ENCODE measurements at places on chromosomes 13 and 19. TPM values are rescaled to one million over a fixed set of nuclear protein-coding genes. Genes with fewer than 3 reads are reported as not detected.
A peak's percentile ranks its signal among the peaks of the same experiment; 100 is the strongest.

The FCAR gene
- not detected for total RNA-seq

The PSPN gene
- 2.3 TPM for total RNA-seq

The GFY gene
- 0.88 TPM for total RNA-seq

The FREM2 gene
- total RNA-seq, result 0.54 TPM

The HIPK4 gene
- not detected for total RNA-seq

The ZNF44 gene
- total RNA-seq, result 15.2 TPM

The KBTBD7 gene
- total RNA-seq, result 7.2 TPM

DNA sequence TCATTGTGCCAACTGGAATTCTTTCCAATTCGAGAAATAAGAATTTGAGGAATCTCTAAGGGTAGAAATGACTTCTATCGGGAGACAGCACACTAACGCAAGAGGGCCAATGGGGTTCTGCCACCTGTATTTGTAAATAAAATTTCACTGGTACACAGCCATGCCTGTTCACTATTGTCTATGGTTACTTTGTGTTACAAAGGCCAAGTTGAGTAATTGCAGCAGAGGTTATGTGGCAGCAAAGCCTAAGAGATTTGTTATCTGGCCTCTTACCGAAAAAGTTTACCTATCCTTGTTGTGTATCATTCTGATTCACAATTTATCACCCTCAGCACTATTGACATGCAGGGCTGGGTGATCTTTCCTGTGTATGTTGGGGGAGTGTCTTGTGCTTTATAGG is 278.0 kb downstream of the KLF5 start:
- DNase-seq, result no peak

DNA sequence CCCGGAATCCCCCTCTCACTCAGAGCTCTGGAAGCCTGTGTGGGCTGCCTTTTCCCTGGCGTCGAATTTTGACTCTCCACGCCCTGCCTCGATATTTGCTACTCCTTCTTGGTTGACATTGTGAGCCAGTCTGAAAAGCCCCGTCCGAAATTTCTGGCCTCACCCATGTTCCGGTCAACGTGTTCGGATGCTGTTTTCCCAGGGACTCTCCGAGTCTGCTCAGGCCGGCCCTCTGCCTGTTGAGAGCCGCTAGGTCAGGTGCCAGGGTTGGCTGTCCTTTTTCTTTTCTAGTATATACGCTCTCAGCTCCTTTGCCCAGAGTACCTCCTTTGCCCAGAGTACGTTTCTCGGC is 6.8 kb upstream of the DGKH start:
- DNase-seq, result peak; percentile 63

- DNase-seq, result no peak
Observed at GRCh38 chr13:60441761-60442160, 44.7 kb downstream of the TDRD3 start.

- DNase-seq, result peak; percentile 38
Observed at GRCh38 chr19:55642153-55643002, 1.1 kb upstream of the ZNF581 start.

DNA sequence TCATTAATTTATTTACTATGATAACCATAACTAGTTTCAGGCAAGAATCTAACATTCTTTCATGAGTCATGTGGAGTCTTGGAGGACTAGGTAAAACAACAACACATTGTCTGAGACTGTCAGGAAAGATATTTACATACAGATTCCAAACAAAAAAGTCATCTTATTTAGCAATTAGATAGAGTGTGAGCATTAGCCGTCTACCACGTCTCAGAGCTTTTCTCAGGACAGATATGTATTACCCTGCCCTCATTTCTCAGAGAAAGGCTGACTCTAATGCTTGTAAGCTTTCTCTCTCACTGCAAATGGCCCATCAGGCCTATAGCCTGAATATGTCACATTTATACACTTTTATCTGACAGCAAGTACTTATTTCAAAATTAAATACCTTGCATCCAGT is 312.1 kb upstream of the PCDH20 start:
- DNase-seq, result no peak

- DNase-seq, result peak; percentile 27
Observed at GRCh38 chr19:1213391-1214286, 8.1 kb downstream of the STK11 start.

- no peak for DNase-seq
Observed at GRCh38 chr13:40079721-40080120, 424.3 kb downstream of the COG6 start.

GRCh38 chr13:68050761-68051160 is 820.6 kb upstream of the PCDH9 start:
- no peak for DNase-seq

DNA sequence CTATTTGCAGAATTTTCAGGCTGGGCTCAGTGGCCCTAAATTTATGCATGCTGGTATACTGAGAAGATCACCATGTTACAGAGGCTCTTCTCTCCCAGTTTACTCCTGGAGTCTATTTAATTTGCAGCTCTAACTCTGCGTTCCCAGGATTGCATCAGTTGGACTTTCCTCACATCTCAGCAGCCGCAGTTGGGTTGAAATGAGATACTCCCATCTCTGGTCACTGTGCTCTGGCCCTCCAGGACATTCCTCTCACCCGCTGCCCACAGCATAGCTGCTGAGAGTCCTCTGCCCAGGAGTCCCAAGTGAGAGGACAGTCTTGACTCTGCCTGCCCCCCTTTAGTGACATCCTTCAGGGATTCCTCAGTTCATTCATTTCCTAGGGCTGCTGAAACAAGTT is 150.9 kb downstream of the LACC1 start:
- no peak for DNase-seq

- no peak for DNase-seq
Observed at GRCh38 chr13:49502954-49503353, 7.2 kb downstream of the PHF11 start.

DNA sequence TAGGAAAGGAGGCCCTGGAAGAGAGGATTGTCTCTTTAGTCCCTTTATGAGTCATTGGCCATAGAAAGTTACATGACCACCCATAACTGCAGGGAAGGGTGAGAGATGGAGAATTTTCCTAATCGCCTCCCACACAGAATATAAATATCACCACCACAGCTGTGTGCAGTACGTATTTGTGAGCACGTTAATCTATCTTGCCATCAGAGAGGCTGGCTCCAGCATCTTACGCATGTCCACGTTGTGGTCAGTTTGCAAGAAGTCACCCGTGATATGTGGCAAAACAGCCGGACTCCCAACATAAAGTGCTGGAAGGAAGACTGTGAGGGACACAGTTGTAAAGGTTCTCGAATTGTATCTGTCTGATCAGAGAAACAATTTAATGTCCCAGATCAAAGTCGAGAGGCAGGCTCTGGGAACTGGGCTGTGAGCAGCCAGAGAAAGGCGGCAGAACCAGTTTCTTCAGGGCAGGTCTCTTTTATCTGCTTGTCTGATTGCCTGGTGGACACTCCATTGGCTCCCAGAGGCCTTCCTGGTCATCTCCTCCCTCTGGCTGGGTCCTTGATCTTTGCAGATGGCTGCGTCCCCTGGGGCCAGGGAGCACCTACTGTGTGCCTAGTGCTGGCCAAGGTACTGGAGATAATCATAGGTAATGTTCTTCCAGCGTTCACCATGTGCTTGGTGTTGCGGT is 74.9 kb downstream of the SIPA1L3 start:
- no peak for DNase-seq

- peak; percentile 21 for DNase-seq
Observed at GRCh38 chr19:23971598-23971997, 56.9 kb downstream of the ZNF726 start.

DNA sequence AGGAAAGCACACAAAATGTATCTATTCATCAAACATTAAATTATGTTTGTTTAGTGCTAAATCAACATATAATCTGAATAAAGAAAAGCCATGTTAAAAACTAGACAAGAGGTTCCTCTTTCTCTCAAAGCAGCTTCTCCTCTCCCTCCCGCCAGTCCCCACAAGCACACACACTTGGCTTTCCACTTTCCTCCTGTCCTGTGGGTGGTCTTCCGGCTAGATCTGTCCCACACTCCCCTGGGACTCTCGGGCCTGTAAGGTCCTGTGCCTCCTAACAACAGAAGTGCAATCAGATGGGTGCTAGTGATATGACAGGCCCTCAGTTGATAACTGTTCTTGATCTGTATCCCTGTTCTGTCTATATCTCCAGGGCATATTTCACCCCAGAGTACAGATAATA is 45.6 kb upstream of the RAP2A start:
- no peak for DNase-seq

DNA sequence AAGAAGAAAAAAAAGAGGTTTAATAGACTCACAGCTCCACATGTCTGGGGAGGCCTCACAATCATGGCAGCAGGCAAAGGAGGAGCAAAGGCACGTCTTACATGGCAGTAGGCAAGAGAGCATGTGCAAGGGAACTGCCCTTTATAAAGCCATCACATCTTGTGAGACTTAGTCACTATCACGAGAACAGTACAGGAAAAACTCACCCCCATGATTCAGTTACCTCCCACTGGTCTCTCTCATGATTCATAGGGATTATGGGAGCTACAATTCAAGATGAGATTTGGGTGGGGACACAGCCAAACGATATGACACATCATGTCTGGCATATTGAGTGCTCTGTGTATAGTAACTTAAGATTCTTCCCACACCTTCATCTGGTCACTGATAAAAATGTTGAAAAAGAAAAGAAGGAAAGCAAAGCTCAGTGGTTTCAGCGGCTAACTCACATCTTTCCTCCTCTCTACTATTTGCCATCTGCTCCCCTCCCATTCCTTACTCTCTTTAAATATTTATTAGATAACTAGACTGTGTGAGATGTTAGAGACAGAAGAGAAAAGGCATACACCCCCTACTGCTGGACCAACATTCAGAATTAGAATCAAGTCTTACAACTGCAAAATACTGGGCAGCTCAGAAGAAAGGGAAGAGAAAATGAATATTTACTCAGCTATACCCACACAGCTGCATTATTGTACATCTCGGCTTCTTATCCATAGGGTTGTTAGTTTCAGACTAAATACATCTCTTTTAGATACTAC is 60.1 kb upstream of the AKAP11 start:
- DNase-seq, result no peak

- DNase-seq, result no peak
Observed at GRCh38 chr13:109480011-109480955, 306.1 kb downstream of the IRS2 start.

- DNase-seq, result no peak
Observed at GRCh38 chr19:1560286-1560882, 7.7 kb downstream of the MEX3D start.

DNA sequence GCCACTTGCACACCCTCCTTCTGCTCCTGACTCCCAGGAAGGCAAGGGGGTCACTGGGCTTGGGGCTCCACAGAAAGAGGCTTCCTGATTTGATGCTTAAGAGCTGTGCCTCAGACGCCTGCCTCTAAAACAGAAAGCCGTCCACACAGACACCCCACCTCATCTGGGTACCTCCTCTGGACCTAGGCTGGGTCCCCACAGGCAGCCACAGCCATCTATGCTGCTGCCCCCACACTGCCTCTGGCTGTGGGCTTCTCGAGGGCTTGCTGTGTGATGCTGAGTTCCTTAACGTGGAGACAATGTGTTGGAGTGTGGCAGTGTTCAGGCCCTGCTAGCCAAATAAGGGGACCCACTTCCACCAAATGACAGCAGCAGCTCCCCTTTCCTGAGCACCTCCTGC is 8.5 kb upstream of the ZSCAN22 start:
- DNase-seq, result no peak

DNA sequence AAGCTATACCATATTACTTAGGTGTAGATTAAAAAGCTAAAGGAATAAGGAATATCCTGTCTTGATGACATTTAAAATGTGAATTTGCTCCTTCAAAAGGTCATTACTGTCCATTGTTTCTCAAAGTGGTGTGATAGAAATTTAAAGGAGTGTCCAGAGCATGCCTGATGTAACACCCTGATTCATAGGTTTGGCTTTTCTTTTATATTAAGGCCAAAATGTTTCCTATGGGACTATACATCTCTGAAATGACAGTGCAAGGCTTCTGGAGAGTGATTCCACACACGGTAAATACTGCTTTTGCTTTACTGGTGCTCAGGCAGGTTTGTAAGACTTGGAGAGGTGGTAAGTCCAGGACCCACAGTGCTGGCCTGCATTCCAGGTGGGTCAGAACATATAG is 289.9 kb downstream of the RFC3 start:
- no peak for DNase-seq

GRCh38 chr13:102651892-102652291 is 43.0 kb downstream of the METTL21C start:
- DNase-seq, result no peak

Data from glutamatergic neuron (in vitro differentiated cells).